ENCODE measurements at places on chromosomes 6 and 20.
A peak's percentile ranks its signal among the peaks of the same experiment; 100 is the strongest.

- no peak for DNase-seq
Measured at GRCh38 chr20:52539891-52540290, 348.3 kb upstream of the ZFP64 start.

- DNase-seq: no peak
Measured at GRCh38 chr20:15476186-15476585, 1097.1 kb downstream of the KIF16B start.

GRCh38 chr6:14274546-14275492 is 157.2 kb downstream of the CD83 start:
- no peak for DNase-seq

GRCh38 chr6:56486681-56487080 is 156.0 kb downstream of the DST start:
- no peak for DNase-seq

DNA sequence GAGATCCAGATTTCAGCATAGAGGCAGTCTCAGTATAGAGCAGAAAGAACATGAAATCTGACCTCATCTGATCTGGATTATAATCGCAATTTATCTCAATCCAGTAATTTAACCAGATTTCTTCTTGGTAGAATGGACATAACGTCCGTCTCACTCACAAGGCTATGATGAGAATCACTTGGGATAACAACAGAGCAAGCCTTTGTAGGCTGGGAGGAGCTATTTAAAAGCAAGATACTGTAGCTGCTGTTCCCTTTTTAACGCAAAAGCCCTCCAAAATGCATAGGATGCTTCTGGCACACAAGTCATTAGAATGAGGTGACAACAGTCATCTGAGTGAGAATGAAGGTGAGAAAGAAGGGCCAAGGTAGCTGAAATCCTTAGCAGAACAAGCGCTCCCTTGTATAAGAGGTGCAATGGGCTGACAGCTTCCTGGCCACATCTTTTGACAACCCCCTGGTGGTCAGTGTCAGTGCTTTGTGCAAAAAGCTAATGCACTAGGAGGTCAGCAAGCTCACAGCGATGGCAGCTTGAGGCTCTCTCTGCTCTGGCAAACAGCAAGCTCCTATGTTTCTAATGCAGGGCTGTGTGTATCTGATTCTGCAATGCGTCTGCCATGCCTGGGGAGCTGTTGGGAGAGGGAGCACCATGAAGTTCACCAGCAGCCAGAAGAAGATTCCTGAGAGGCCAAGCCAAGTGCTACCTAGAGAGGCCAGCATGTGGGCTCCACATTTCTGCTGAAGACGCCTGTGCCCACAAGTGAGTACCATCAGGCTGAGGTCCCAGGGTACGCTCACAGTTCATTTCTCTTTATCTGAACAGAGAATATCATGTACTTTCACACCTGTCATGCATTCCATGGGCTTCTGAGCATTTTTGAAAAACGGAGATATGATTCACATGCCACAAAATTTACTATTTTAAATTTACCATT is 16.2 kb downstream of the METTL24 start:
- no peak for DNase-seq

DNA sequence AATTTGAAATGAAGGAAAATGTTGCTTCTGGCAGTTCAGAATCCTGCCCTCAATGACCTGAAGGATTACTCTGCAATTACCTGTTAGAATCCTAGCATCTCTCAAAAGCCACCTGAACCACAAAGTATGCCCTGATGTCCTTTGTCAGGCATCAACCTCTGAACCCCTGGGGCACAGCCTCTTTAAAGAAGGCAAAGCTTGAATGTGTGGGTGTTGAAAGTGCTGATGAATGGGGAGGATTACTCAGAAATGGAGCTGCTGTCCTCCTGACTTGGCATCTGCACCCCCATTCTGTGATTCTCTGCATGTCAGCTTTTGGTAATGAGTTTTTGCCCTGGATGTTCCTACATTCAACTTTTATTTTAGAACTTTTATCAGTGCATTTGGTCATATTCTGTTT is 179.2 kb downstream of the PKHD1 start:
- no peak for DNase-seq

GRCh38 chr6:87721311-87721710 is 19.3 kb upstream of the AKIRIN2 start:
- no peak for DNase-seq

GRCh38 chr6:150418827-150419594 is 50.2 kb downstream of the IYD start:
- DNase-seq: peak; percentile 72

DNA sequence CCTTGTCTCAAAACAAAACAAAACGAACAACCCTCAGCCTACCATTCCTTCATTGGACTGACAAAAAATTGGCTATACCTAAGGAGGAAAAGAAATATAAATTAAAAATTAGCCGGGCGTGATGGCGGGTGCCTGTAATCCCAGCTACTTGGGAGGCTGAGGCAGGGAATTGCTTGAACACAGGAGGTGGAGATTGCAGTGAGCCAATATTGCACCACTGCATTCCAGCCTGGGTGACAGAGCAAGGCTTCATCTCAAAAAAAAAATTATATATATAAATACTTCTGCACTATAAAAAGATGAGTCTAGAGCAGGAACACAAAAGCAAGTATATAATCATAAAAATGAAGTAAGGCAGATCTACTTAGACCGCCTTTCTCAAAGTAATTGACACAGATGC is 109.8 kb downstream of the CRYBG1 start:
- DNase-seq: no peak

DNA sequence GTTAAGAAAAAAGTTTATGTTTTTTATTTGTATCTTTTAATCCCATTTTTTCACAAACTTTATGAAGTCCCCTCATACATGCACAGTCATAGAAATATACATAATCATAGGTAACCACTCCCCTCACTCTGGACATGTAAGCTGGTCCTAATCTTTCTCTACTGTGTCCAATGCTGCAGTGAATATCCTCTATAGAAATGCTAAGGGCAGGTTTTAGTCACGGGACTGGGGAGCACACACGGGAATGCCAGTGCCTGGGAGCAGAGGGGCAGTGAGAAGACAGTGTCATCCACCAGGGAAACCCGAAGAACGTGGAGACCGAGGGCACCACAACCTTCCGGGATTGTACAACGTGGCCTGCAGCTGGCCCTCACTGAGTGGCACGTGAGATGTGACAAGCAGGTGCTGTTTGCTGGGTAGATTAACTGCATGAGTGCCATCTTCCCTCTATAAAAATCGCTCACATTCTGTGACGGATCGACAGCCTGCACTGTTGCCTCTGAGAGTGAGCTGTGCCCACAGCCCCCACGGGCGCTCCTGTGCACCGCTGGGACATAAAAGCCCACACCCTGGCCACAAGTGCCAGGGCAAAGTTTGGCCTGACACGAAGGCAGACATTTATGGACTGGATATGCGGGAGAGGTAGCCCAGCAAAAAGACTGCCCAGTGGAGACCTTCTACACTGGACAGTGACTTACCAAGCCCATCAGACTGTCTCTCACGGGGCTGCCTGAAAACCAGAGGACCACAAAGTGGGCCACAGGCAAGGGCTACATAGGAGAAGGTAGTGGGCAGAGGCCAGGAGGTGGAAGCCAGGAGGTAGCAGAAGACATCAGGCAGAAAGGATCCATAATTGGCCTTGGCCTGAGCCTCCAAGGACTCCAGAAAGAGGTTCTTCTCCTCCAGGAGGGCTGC is 63.2 kb downstream of the FGD2 start:
- no peak for DNase-seq

DNA sequence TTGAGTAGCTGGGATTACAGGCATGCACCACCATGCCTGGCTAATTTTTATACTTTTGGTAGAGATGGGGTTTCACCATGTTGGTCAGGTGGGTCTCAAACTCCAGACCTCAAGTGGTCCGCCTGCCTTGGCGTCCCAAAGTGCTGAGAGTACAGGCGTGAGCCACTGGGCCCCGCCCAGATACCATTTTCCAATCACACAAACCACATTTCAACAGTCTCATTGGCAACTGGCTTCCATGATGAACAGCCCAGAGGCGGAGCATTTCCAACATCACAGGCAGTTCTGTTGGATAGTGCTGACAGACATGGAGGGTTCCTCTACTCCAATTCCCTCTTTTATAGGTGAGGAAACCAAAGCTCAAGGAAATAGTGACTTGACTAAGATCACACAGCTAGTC is 43.9 kb upstream of the PLCB4 start:
- DNase-seq: no peak

DNA sequence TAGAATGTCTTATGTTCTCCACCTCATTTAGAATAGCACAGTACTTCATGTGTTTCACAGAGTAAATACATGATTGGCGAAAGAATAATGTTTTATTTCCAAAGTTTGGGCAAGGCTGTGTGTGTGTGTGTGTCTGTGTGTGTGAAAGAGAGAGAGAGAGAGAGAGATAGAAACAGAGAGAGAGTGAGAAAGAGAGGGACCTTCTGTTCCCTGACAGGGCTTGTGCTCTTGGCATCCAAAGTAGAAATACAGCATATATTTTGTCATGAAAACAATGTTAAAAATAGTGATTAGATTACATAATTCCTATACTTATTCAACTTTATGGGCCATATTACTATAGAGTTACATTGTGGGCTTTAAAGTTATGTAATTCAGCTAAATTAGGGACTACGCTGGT is 201.2 kb downstream of the KIF6 start:
- no peak for DNase-seq

DNA sequence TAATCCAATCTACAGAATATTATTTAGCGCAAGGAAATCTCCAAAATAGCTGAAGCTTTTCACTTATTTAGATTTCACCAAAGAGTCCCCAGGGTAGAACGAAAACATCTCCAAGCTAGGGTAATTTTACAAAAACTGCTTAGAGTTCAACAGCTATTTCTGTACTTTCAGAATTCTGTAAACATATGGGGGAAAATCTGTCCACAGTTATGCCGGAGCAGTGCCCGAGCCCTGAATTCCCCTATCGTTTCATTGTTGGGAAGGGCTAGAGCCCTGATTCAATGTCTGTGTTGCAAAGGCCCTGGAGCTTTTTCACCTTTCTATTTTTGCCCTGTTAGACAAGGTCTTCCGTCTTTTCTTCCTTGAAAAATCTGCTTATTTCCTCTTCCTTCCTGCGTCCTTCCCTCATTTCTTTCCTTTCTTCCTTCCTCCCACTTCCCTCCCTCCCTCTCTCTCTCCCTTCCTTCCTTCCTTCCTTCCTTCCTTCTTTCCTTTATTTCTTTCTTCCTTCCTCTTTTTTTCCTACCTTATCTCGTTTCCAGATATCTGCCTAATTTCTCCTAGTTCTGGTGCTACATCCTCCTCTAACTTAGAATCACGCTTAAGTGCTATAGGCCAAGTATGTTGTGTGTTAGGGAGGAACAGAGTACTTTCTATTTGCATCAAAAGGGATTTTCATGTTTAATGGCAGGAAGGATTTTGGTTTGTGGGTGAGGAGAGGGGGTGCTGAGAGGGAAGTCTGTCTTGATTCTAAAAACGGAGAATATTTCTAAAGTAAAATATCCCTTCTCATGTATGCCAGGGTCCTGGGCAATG is 122.5 kb upstream of the BMP2 start:
- DNase-seq: no peak

- DNase-seq: no peak
Measured at GRCh38 chr6:67248077-67248476, 1387.0 kb upstream of the ADGRB3 start.

DNA sequence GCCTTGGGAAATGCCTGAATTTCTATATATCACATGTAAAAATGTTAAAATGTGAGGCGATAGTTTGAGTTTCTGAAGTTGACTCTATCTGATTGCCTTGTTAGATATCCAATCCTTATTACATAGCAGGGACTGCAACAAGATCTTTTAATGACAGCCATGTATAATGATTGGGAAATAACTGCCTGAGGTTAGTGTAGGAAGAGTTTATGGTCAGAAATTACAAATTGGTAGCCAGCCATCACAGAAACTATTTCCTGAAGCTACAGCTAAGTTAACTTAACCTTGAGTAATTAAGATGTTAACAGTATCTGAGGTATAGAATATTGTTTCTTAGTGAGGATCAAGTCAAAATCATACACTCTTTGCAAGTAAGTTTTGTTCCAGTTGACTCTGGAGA is 41.0 kb downstream of the AKIRIN2 start:
- no peak for DNase-seq

DNA sequence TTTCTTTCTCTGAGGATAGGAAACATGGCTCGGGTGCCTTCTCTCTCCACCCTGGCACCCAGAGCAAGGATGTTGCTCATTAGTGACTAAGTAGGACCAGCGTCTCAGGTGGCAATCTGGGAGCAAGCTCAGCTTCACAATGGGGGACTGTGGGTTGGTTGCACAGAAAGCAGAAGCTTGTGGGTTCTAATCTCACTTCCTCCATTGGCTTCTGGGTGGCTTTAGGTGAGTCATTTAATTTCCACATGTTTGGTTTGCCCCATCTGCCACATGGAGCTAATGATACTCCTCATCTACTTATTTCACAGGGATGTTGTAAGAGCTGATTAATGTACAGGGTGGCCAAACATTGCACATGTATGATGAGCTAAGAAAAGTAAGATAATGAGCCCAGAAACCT is 54.8 kb upstream of the AKIRIN2 start:
- DNase-seq: peak; percentile 40

GRCh38 chr6:139080255-139080920 is 51.8 kb downstream of the ABRACL start:
- no peak for DNase-seq

GRCh38 chr20:8808202-8808535 is 260.7 kb upstream of the PLCB4 start:
- no peak for DNase-seq

- no peak for DNase-seq
Measured at GRCh38 chr6:106751501-106752252, 122.3 kb downstream of the QRSL1 start.

DNA sequence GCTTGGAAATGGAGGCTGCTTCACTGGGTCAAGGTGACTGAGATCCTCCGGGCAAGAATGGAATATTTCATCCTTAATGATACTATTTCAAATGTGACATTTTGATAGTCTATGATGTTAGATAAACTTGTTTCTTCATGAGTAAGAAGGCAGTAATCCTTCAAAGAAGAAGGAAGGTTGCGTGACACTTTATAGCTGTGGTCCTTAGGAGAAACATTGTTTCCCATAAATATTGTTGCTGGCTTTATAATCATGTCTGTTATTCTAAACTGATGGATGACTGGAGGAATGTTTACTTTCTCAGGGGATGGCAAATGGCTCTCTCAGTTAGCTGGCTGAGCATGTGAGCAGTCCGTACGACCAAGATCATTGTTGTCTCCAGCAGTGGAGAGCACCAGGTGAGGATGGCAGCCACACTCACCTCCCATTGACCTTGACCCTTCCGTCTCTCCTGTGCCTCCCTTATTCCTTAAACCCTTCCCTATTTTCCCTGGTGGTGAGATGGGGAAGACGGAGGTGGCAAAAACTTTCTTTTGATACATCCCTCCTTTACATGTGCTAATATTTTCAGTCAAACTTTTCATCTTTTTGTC is 171.2 kb upstream of the OLIG3 start:
- DNase-seq: no peak

GRCh38 chr6:3873051-3873450 is 23.9 kb downstream of the FAM50B start:
- no peak for DNase-seq

- no peak for DNase-seq
Measured at GRCh38 chr6:91681296-91681695, 1094.4 kb upstream of the MAP3K7 start.
